ENCODE measurements at places on chromosomes 16 and 17.

DNA sequence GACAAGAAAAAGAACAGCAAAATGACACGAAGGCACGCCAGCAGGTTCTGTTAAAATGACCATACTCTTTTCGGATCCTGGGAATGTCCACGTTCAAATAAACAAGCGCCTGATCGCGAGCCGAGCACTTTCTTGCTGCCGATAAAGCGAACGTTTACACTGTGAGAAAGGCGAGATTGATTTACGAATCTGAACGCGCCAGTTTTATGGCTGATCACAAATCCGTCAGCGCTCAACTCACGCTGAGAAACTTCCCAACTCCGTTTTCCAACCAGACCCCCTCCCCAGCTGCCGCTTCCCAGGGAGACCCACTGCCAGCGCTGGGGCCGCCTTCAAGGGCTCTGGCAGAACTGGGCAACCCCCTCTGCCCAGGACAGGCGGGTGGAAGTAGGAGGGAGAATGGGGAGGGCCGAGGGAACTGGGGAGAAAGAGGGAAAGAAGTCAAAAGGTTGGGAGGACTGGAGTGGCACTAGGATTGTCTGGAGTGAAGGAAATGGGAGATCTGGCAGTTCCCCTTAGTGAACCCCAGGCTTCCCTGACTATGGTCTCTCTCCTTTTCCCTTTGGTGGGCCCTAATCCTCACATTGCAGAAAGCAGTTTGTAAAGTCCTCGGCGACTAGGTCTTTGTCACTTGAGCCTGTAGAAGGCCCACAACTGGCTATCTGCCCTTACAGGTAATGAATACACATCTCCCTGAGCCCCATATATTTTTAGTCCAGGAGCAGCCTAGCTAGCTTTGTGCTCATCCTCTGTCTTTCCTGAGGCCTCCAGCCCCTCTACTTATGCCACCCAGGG is 6.9 kb downstream of the HOXB4 start:
- no peak for DNase-seq

DNA sequence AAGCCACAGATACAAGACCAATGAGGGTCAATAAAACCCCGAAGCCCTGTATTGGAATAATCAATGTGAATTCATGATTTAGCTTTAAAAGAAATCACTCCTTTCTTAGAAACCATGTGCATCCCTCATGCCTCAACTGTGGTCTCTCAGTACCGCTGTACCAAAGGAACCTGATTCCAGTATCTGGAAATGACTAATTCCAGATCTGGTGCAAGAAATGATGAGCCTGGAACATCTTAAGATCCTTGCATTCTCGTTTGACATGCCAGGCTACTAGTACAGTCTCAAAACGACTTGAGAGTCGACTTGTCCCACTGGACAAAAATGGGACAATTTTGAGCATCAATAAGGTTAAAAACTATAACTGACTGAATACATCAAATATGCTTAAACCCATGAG is 21.2 kb downstream of the USP31 start:
- no peak for DNase-seq

- DNase-seq = no peak
Observed at GRCh38 chr17:65547253-65547670, 14.2 kb downstream of the AXIN2 start.

DNA sequence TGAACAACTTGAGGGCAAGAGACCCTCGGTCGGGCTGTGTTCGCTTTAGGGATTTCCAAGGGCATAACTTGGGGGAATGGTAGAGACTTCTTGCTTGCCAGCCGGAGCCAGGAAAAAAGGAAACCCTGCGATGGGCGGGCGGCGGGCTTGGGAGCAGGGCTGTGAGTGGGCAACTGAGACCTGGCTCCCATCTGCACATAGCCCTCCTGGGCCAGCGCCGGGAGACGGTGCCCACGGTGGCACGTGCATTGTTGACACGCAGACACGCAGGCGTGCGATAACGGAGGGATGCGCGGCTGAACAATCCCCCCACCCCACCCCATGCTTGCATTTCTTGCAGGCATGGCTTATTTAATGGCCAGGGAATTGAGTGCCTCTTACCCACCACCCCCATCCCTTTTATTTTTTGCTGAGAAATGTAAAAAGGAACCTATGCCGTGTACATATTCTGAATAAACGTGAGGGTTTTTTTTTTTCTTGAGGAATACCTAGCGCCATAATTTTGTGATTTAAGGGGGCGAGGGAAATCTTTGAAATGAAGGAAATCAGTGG is 17.1 kb upstream of the ZFHX3 start:
- no peak for DNase-seq

GRCh38 chr17:65047941-65048340 is 8.6 kb downstream of the GNA13 start:
- DNase-seq = peak; percentile 18

DNA sequence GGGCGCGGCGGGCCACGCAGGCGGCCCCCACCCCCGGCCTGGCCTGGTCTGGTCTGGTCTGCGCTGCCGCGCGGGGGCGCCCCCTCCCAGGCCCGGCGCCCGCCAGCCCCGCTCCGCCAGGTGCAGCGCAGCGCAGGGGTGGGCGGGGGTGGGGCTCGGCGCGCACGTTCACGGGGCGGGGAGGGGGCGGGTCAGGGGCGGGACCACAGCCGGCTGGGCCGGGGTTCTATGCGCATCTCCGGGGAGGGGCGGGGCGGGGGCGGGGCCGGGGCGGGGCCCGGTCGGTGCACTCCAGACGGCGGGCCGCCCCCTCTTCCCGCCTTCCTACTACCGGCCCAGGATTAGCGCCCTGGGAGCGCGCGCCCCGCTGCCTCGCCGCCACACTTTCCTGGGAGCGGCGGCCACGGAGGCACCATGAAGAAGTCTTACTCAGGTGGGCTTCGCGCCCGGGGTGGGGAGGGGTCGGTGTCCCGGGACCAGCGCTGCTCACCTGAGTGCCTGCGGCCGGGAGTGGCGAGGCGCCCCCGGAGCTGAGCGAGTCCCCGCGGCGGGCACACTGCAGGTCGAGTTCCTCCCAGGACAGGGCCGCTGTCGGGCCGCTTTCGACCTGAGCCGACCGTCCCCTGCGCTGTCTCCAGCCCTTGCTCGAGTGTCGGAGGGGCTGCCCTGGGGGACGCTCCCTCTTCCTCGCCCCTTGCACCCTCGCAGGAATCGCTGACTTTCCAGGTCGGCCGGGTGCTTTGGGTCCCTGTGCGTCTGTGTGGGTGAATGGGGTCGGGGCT is 140.5 kb downstream of the SEC14L1 start:
- DNase-seq = peak; percentile 31

GRCh38 chr16:82995924-82996441 is 369.2 kb downstream of the CDH13 start:
- no peak for DNase-seq

GRCh38 chr17:40702271-40702670 is 1.3 kb downstream of the KRT24 start:
- no peak for DNase-seq

DNA sequence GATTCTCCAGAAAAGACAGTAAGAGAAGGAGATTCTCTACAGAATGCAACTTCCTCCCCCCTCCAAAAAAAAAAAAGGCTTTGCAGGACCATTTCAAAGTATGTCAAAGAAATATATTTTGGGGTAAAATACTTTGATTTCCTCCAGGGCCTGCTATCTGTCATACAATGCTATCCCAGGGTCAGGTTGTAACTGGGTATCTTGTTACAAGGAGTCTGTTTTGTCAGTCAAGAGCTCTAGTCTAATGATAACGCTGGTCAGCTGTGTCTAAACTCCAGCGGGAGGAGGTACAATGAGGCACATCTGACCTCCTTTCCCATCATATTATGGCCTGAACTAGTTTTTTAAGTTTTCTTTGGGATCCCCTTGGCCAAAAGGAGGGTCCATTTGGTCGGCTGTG is 408.4 kb upstream of the CDH5 start:
- no peak for DNase-seq

GRCh38 chr16:19130852-19131824 is 17.4 kb downstream of the ITPRIPL2 start:
- no peak for DNase-seq

DNA sequence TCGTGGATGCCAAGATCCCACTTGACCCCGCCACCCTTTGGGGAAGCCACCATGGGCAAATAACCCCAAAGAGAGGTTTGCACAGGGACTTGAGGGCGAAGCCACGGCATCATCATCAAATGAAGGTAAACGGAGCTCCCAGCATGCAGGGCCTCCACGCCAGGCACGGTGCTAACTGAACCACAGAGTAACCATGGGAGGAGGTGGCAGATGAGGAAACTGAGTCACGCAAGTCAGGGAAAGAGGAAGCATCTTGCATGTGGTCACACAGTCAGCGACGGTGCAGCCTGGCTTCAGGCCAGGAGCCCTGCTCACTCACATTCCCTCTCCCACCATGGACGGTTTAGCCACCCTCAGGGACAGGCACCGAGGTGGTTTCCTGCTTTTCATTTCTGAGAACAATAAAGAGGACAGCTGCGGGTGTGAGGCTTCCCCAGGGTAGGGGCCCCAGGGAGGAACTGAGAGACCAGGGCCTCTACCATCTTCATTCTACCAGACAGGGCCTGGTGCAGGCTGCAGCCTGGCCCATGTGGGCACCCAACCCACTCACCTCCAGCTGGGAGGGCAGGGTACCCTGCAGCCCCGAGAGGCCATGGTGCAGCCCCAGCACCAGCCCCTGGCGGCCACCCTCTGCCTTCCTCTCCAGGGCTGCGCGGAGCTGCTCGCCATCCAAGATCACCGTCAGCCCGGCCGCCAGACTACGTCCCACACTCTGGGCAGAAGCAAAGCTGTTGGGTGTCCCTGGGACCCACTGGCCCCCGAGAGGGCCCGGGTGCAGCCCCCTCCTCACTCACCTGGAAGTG is 78.3 kb downstream of the RMI2 start:
- no peak for DNase-seq

- DNase-seq = no peak
Observed at GRCh38 chr16:2057438-2057837, 9.7 kb downstream of the TSC2 start.

DNA sequence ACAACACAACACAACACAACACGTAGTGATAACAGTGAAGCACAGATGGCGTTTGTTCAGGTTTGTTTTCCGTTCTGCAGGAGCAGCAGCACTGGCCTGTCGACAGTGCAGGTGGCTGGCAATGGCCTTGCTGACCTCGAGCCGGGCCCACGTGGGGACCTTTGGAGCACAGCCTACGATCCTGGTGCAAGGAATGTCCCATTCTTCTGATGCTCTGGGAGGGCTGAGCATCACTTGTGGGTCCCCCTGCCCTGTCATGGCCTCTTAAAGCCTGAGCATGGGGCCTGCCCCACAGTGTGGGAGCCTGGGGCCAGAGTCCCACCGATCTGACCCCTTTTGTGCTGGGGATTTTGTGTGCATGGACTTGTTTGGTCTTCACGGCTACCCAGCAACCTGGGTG is 6.8 kb downstream of the MAP2K3 start:
- DNase-seq = no peak

DNA sequence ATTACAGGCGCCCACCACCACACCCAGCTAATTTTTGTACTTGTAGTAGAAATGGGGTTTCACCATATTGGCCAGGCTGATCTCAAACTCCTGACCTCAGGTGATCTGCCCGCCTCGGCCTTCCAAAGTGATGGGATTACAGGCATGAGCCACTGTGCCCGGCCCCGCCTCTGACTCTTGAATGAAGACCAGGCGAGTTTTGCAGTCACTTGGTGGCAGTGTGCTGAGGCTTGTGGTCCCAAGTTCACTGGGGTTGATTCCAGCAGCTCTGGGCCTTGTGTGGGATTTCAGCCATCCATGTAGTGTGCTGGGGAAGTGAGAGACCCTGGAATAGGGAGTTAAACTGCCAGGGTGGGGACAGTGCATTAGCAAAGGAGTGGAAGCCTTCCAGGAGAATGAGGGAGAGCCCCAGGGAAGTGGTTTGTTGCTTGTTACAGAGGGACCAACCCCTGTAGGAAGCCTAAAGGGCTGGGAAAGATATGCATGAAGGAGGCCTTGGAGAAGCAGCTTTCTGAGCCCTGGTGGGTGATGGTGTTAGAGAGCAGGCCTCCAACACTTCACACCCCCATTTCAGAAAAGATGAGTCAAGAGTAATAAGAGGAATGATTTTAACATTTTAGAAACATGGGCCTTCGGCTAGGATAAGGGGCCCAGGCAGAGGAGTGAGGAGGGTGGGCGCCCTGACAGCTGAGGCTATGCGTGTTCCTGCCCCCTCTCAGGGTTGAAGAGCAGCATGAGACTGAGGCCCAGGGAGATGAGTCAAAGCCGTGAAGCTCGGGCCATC is 14.5 kb downstream of the PSKH1 start:
- no peak for DNase-seq

GRCh38 chr17:51046046-51046445 is 74.6 kb downstream of the SPAG9 start:
- no peak for DNase-seq

GRCh38 chr17:71441098-71441497 is 679.7 kb upstream of the SOX9 start:
- DNase-seq = no peak

- no peak for DNase-seq
Observed at GRCh38 chr17:80986046-80986445, 5.6 kb upstream of the CHMP6 start.

GRCh38 chr17:55978578-55978977 is 174.7 kb upstream of the ANKFN1 start:
- no peak for DNase-seq

DNA sequence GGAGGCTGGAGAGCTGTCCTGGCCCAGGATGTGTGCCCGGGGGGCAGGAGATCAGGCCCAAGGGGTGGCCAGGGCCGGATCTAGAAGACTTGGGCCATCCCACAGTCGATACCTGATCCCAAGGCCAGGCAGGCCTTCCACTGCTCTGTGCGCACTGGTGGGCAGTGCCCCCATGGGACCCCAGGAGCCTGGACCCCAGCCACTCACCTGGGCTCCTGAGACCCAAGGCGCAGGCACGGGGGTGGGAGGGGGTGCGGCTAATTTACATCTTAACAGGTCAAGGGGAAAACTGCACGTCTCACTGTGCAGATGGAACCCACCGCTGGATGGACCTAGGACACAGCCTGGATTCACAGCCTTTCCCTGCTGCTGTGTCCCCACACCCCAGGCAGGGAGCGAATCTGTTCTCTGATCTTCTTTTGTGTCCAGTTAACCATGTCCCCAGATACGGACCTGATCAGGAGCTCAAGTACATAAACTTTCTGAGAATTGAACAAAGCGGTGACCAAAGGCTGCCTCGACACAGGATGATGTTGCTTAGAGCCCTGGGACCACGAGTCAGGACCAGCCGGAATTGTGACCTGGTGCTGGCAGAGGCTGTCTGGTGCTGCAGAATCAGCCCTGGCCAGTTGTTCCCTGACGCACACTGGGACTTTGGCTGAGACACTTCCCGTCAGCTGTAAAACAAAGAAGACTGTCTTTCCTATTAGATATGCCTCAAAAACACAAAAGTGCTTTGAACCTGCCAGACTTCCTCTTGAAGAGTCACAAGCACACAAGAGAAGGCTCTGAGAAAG is 60.6 kb downstream of the TNFRSF13B start:
- no peak for DNase-seq

Measured in bone marrow (tissue), 2 donors.